Stimulated activated naive CD4-positive, alpha-beta T cell (primary cell): ENCODE measurements at places on chromosomes 16 and 17.

GRCh38 chr17:57707892-57708291 lies 37.2 kb downstream of the CCDC182 start:
- DNase-seq: no peak

GRCh38 chr17:46212634-46213435 lies 19.6 kb upstream of the KANSL1 start:
- DNase-seq: peak; percentile 78

GRCh38 chr17:17106756-17107155 lies 64.5 kb downstream of the MPRIP start:
- DNase-seq: no peak

GRCh38 chr16:20387978-20388377 lies 16.6 kb downstream of the PDILT start:
- no peak for DNase-seq

DNA sequence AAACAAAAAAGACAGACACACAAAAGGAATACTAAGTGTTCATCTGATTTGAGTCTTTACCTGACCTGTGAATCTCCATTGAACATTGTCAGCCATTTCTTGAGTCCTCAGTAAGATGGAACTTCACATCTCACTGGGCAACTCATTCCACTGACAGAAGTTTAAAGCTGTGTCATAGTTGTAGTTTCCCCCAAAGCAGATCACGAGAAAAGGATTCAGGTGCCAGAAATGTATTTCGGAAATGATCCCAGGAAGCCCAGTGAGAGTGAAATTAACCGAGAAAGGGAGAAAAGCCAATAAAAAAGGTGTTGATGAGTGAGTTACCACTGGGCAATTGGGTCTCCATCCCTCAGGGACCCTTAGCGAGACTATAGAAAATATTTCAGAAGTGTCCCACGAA lies 6.5 kb downstream of the CHD9 start:
- DNase-seq: no peak

DNA sequence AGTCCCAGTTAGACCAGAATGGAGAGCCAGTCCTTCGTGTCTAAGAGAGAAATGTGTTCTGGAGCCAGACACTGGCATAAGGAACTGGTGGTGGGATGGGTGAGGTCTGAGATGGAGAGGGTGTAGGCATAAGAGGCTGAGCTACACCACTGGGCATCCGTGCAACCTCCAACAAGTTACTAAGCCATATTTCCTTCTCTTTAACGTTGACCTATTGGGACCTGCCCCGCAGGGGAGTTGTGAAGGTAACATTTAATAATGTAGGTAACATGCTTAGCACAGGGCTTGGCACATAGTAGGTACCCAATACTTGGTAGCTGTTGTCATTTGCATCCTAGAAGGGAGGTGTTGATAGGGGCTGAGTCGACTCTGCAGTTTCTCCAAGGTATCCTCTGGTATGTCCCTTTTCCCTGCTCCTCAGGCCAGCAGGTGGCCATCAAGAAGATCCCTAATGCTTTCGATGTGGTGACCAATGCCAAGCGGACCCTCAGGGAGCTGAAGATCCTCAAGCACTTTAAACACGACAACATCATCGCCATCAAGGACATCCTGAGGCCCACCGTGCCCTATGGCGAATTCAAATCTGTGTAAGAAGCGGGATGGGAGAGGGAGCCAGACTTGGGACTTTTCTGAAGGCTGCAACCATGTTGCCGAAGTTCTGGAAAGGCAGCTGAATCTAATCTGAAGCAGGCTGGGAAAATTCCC lies 1.2 kb downstream of the MAPK7 start:
- no peak for DNase-seq

DNA sequence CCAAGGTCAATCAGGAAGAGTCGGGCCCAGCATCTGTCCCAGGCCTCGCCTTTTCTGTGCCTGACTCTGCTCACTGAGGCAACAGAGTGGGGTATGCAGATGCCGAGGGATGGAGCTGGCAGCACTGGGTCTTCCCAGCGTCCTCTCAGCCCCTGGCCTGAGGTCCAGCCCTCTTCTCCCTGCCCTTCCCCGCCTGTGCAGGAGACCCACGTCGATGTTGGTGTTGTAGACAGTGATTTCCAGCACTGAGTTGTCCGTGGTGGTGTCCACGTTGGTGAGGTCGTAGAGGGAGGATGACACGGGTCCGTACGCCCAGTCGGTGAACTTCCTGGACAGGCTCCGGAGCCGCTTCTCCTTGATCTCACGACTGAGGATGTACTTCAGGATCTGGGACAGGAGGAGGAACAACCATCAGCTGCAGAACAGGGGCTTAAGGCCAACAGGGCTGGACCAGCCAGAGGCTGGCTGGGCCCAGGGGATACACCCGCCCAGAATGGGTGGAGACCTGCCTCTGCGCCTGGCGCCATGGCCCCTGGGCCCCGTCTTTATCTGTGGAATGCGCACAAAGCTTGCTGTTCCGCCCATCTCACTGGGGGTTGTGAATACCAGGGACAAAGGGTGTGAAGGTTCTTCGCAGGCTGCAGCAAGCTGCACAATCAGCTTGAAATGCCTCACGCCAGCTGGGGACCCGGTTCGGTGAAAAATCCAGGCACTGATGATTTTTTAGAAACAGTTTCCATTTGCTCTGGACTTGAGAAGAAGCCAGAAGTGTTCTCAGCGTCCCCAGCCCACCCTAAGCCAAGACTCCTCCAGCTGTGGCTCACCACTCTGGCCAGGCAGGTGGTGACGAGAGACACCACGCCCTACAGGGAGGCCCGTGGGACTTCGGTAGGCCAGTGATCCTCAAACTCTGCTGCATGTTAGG lies 27.5 kb downstream of the TRPV3 start:
- DNase-seq: no peak

- no peak for DNase-seq
Observed at GRCh38 chr17:13485327-13485726, 116.4 kb downstream of the HS3ST3A1 start.

GRCh38 chr16:15564604-15565339 lies 78.2 kb downstream of the MARF1 start:
- no peak for DNase-seq

- DNase-seq: no peak
Observed at GRCh38 chr17:39283098-39283497, 57.4 kb upstream of the STAC2 start.

DNA sequence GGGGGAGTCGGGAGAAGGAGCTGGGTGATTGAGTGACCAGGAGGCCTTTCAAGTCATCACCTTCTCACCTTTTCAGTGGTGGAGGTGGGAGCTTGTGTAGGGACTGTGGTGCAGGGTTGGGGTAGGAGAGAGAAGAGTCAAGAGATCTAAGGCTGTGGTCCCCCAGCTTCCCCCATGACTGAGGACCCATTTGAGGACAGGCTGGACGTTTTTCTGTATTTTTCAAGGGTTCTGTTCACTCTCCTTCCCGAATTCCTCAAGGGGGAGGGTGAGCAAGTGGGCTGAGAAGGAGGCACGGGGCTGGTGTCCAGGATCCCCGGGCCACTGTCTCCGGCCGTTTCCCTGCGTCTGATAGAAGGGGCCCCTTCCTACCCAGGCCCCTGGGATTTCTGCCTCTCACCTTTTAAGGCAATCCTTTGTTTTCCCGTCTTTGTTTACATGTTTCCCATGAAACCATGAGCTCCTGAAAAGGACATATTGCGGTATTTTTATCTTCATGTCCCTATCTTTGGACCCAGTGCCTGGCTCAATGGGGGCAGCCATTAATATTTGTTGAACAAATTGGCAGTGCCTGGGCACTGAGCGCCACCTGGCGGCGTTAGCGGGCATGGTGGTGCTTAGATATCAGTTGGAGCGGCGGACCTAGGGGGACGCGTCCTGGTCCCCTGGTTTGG lies 9.2 kb upstream of the CD300A start:
- DNase-seq: peak; percentile 36

DNA sequence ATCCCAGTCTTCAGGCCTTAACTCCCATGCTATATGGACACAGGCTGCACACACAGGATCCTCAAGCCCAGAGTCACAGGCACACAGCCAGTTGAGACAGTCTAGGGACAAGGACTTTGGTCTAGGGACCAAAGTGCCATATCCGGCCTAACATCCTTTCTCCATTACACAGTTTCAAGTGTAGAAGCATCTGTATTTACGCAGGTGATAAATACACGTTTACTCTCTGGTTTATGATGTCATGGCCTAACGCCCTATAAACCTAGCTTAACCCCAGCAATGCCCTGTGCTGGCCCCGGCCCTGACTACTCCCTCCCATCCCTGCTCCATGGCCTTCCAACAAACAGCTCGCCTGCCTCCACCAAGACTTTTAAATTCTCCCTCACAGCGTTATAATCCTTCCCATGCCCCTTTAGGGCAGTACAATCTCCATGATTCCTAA lies 17.1 kb downstream of the CUEDC1 start:
- DNase-seq: no peak
